ENCODE measurements at places on chromosomes 13 and 19. TPM values are rescaled to one million over a fixed set of nuclear protein-coding genes. Genes with fewer than 3 reads are reported as not detected.

GRCh38 chr13:37618554-37618953 lies 20.0 kb upstream of the POSTN start:
- no peak overlapping the region for H3K27ac ChIP-seq
- no peaks in the 10 kb centered on the region for H3K27me3 ChIP-seq
- H3K4me1 ChIP-seq = peaks cover 20% of the 10 kb centered on the region
- H3K36me3 ChIP-seq = no peaks in the 10 kb centered on the region
- no peak for DNase-seq

- H3K4me1 ChIP-seq = no peaks in the 10 kb centered on the region
- H3K36me3 ChIP-seq = no peaks in the 10 kb centered on the region
- H3K4me3 ChIP-seq = no peak overlapping the region
- DNase-seq = no peak
- H3K27me3 ChIP-seq = no peaks in the 10 kb centered on the region
- H3K27ac ChIP-seq = no peak overlapping the region
Observed at GRCh38 chr19:51602189-51602854, 27.9 kb downstream of the SIGLEC5 start.

The ZNF547 gene
- 5.0 TPM for total RNA-seq

DNA sequence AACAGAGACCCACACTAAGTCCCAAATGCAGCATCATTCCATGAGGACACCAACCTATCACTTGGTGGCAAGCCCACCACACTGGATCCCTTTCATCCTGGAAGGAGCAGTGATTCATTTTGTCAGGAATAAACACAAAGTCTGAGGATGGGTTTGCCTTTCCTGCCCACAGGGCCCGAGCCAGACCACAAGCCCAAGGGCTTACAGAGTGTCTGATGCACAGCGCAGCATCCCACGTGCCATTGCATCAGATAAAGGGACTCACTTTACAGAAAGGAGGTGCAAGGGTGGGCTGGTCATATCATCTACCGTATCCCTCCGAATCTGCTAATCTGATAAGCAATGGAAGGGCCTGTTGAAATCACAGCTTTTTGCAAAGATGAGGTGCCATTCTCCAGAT lies 12.2 kb upstream of the KCTD15 start:
- no peak overlapping the region for H3K27ac ChIP-seq
- DNase-seq = no peak
- no peak overlapping the region for H3K4me3 ChIP-seq
- H3K4me1 ChIP-seq = no peaks in the 10 kb centered on the region

- peak overlapping the region; percentile 19 for H3K4me3 ChIP-seq
- peak; percentile 79 for DNase-seq
- H3K36me3 ChIP-seq = no peaks in the 10 kb centered on the region
- no peak overlapping the region for H3K27ac ChIP-seq
Observed at GRCh38 chr19:47447470-47448359, 24.0 kb downstream of the SLC8A2 start.

The OR7C1 gene
- total RNA-seq = not detected

GRCh38 chr13:113664751-113665596 lies 2.0 kb upstream of the GRK1 start:
- H3K27me3 ChIP-seq = no peaks in the 10 kb centered on the region
- no peak overlapping the region for H3K4me3 ChIP-seq
- H3K4me1 ChIP-seq = no peaks in the 10 kb centered on the region
- no peak for DNase-seq

The CKM gene
- total RNA-seq = not detected

The UBE2L5 gene
- not detected for total RNA-seq

Data from A673 (cell line).